ENCODE measurements at places on chromosomes 1 and 21.
A peak's percentile ranks its signal among the peaks of the same experiment; 100 is the strongest.

DNA sequence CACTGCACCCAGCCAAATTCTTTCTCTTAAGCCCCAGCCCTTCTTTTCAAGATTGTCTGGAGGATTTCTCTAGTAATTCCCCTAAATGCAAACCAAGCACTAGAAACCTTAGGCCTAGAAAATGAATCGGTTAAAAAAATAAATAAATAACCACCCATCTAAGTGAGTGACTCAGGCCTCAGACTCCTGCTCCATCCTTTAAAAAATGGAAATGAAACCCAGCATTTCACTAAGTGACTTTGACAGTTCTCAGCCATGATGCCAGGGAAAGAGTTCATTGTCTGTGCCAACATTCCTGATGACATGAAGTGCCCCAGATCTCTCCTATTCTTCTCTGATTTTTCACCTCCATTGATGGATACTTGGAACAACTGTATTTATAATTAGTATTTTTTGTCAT, 415.2 kb upstream of the DAB1 start:
- no peak for ATAC-seq

- ATAC-seq: no peak
Measured at GRCh38 chr1:246782120-246782900, 58.1 kb downstream of the SCCPDH start.

DNA sequence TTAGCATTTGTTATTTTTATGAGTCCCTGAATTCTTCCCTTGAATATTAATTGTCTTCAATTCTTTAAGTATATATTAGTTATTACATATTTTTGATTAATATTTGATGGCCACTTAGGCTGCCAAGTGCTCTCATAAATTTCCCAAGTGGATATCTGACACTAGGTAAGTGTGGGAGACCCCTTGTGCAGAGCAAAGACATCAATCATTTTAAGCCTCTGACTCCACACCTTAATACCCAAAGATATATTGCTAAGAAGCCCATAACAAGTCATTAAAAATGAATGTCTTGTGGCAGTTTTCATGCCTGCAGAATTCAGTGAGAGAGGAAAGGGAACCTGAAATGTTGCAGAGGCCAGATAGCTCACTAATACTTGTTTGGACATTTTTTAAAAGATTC, 58.4 kb upstream of the PROX1 start:
- ATAC-seq: no peak

GRCh38 chr1:3074297-3074741, 5.3 kb downstream of the PRDM16 start:
- no peak for ATAC-seq

GRCh38 chr1:86377341-86377740, 18.8 kb downstream of the ODF2L start:
- no peak for ATAC-seq

DNA sequence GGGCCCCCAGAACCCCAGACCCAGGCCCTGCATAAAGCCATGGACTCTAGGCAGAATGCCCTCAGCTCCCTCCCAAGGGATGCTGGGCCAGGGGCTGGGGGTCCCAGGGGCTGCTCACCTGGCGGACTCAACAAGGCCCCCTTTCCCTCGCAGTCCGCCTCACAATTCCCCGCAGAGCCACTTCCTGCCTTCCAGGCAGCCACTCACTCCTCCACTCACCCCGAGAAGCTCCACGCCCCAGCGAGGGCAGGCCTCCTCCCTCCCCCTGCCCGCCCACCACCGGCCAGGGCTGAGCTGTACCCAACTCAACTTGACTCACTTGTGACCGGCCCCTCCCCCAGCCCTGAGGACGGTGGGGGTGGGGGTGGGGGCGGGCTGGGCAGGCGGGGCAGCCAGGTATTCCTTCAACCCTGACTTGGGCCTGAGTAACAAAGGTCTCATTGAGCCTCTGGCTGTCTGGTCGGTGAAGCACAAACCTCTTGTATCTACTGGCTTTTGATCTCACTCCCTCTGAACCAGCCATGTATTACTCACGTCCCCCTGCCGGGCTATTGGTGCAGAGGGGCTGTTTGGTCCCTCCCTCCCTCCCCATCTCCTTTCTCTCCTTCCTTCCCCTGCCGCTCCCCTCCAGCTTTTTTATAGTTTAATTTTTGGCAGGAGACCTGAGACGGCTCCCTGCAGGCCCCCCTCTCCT, 5.9 kb downstream of the BLACAT1 start:
- ATAC-seq: peak; percentile 81

- no peak for ATAC-seq
Measured at GRCh38 chr1:5577255-5578040, 414.8 kb downstream of the NPHP4 start.

DNA sequence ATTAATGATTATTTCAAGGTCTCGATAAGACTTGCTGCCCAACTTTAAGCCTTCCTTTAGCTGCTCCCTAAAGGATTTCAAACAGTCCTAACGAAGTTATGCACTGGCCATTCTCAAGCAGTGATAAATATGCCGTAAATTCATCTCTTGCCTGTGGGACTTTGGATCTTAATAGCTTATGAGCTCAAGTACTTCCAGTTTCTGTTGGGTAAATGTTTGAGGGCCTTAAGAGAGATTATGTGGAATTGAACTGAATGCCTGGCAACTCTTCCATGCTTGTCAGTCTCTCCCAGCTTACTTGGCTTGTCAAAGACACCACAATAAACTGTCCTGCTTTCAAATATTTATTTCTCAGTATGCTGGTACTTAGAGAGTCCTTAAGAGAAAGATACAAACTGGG, 3.5 kb upstream of the OR10J4 start:
- no peak for ATAC-seq

- ATAC-seq: no peak
Measured at GRCh38 chr1:32199717-32200072, 700 bp upstream of the CCDC28B start.

DNA sequence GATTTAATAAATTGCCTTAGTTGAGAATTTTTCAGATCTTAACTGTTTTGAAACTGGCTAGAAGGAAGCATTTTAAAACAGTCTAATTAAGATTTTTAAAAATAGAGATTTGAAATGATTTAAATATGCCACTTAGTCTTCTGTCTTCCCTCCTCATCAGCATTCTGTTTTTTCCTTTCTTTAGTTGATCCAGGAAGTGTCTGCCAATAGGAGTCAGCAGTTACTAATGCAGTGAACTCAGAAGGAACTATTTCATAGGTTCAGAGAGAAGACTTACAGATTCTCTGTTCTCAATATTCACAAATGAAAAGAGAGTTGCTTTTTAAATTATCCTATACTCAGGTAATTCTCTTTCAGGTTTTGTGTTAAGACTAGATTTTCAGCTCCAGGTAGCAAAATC, 84.5 kb downstream of the RPS6KC1 start:
- ATAC-seq: no peak

DNA sequence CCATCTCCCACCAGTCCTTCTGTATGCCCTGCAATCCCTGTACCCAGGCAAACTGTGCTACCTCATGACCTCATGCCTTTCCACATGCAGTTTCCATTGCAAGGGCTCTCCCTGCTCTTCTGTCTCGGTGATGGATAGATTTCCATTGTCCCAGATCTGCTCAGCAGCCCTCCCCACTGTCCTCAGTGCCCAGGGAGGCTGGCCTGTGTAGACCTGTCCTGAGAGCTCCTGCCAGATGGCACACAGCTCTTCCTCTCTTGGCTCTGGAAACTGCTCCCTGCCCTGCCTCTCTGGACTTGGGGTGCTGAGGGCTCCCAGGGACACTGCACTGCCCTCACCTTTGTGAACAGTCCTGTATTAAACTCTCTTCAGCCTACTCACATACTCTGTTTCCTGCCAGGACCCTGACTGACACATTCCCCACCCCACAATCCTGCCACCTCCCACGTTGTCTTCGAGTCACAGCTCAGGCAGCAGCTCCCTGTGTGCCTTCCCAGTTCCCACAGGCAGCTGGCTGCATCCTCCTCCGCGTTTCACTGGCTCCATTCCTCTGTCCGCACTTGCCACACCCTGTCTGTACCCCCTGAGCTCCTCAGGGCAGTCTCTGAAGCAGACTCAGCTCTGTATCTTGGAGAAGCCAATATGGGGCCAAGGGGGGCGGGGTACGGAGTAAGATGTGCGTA, 57.0 kb downstream of the SPATA46 start:
- no peak for ATAC-seq

DNA sequence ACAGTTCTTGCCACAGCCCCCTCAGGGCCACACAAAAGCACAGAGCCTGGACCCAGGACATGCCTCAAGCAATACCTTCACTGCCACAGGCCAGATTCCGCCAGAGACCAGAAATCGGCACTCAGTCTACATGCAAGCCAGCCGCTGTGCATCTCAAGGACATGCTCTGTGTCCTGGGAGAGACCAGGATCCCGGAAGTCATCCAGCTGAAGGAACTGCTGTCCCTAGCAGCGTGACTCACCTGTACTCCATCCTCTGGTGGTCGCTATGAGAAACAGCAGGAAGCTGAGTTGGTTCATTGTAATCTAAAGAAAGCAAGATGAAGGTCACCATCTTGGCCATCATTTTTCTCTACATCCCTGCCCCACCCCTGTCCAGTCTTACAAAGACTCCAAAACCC, 401 bp downstream of the ITLN1 start:
- no peak for ATAC-seq

DNA sequence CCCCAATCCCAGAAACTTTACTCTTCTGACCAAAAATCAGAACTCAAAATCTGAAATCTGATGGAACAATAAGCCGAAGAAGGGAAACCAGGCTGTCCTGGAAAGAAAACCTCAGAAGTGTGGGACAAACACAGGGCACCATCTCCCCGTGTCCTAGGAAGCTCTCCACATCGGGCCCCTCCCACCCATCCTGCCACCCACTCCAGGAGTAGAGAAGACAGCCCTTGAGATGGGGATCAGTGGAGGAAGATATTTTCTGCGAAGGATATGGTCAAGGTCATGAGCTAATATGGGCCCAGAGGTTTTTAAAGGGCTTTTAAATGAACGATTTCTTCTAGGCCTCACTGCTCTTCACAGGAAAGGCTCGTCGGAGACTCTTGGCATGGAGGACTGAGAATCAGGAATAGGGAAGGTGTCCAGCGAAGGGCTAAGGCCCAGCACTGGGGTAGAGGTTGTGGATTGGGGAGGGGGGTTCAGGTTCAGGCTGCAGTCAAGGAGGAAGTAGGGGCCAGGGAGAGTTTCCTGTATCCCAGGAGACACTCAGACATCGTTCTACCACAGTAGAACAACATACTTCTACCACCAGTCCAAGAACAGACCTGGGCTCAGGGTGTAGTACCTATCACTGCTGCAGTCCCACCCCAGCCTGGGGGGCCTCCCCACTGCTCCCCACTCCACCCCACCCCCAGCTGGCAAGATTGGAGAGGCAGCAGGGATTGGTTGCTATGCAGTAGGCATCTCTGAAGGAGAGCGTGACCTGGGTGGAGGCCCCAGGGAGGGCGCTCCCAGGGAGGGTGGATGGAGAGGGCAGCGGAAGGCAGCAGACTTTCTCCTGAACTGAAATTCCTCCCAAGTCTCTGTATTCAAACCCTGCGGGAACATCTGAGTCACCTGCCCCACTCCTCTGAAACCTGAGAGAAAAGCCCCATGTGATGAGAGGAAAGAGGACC, 1.2 kb upstream of the S100A5 start:
- no peak for ATAC-seq

DNA sequence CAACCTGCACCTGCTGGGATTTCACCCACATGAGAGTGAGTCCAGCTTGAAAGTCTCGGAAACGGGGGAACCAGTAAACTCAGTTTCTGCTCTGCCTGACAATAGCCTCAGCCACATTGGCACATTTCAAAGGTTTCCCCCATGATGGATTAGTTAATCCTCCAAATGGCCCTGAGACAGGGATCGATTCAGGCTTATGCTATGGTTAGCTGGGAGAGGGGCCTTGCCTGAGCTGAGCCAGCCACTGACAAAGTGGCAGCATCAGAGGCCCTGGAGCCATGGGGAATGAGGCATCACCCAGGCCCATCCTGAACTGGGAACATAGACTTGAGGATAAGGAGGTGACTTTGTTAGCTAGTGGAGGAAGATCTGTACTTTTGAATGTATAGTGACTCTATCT, 2.9 kb upstream of the CLSTN1 start:
- ATAC-seq: no peak

GRCh38 chr21:38804789-38805327, 871 bp upstream of the ETS2 start:
- peak; percentile 37 for ATAC-seq

DNA sequence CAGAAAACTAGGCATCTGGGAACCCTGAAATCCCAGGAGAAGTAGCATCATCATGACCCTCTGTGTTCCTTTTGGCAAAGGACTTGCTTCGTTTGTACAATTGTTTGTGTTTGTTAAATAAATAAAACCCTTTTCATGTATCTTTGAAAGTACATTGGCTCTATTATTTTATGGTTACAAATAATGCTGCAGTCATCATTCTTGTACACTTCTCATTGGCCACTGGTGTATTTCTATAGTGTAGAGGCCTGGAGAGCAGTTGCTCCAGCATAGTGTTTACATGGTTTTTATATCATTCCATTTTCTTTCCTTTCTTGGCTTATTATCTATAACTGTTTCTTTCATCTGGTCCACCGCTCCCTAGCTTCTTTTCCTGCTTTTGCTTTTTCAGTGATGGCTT, 253.3 kb downstream of the FAM72C start:
- ATAC-seq: no peak

- ATAC-seq: no peak
Measured at GRCh38 chr1:211017075-211017718, 116.8 kb downstream of the KCNH1 start.

- ATAC-seq: no peak
Measured at GRCh38 chr1:167231873-167232450, 11.3 kb downstream of the POU2F1 start.

GRCh38 chr1:71667216-71667615, 586.4 kb upstream of the ZRANB2 start:
- ATAC-seq: no peak

GRCh38 chr1:207805841-207806421, 54.1 kb downstream of the CD46 start:
- ATAC-seq: no peak

DNA sequence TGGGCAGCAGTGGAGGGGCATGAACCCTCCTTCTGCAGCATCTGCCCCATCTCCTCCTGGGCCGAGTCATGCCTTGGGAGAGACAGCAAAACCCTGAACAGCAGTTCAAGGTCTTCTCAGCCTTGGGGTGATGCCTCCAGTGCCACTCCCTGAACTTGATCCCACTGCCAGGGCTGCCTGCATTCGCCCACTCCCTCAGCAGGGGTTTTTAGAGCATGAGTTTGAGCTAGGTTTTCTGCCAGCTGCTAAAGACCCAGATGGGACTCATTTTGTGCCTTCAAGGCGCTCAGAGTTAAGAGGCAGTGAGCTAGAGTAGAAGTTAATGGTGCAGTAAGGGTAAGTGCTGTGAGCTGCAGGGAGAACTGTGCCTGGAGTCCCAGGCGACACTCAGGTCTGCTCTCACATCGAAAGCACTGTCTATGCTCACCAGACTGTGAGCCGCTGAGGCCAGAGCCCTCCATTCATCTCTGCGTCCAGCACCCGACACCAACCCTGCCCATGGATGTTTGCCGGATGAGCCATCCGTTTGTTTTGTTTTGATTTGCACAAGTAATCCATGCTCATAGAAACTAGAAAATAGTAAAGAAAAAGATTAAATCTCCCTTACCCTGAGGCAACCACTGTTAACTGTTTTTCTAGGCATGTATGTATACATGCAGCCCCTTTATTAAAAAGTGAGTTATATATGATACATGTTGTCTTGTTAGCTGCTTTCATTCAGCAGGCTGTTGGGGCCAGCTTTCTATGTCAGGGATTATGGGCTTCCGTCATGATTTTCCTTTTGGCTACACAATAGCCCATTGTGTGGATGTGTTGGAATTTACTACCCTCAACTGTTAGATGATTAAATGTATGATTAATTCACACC, 67.8 kb downstream of the VPS26C start:
- ATAC-seq: no peak

- ATAC-seq: no peak
Measured at GRCh38 chr1:198849093-198849492, 210.3 kb downstream of the PTPRC start.

- no peak for ATAC-seq
Measured at GRCh38 chr1:170533298-170533697, 1.3 kb downstream of the GORAB start.

All from activated CD4-positive, CD25-positive, alpha-beta regulatory T cell treated with anti-CD3 and anti-CD28 coated beads, Interleukin-2, amount 50 U/mL, for 24 hours (primary cell).